Heart left ventricle (tissue), 16 donors: ENCODE measurements at places on chromosomes 1 and 21.

- no peak for DNase-seq
Measured at GRCh38 chr21:44603109-44603875, 2.9 kb downstream of the KRTAP10-7 start.

GRCh38 chr1:168135116-168135920 lies 1.4 kb downstream of the GPR161 start:
- DNase-seq, result no peak

GRCh38 chr1:199815947-199816346 lies 211.6 kb upstream of the NR5A2 start:
- DNase-seq, result no peak

DNA sequence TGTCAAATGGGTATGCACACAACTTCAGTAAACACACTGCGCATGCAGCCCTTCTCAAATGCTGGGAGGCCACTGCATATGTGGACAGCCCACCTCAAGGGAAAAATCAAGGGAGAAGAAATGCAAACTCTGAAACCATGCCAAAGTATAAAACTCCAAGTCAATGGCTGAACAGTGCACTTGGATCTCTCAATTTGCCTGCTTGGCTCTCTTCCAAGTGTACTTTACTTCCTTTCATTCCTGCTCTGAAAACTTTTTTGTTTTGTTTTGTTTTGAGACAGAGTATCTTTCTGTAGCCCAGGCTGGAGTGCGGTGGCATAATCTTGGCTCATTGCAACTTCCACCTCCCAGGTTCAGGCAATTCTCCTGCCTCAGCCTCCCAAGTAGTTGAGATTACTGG lies 18.8 kb upstream of the COP1 start:
- DNase-seq, result no peak

DNA sequence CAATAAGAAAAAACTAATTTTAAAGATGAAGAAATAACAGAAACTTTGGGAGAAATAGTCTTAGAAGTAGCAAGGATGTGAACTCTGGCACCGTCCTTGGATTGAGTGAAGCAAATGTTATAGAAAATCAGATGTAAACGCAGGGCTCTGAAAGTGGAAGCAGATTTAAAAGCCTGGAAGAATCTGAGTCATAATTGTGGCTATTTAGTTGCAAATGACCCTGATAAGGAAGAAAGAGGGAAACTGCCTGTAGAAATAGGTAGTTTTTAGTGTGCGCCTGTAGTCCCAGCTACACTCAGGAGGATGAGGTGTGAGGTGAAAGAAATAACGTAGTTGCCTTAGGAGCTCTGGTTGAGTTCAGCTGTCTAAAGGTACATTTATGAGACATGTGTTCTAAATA lies 101.0 kb downstream of the NGF start:
- no peak for DNase-seq

GRCh38 chr1:192407206-192407605 lies 90.4 kb downstream of the RGS21 start:
- no peak for DNase-seq

DNA sequence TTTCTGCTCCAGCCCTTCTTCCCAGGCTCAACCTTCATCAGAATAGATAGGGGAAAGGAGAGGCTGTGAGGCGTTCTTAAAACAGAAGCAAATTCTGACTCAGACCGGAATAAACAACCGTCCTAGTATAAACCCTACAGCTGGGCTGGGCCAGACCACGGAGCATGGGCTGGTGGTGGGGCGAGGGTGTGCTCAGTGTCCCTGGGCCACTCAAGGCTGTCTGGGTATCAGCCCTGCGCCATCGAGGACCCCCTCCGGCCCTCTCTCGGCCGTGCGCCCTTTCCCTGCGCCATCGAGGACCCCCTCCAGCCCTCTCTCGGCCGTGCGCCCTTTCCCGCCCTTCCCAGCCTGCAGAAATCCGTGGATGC lies 36.0 kb downstream of the CAPN2 start:
- no peak for DNase-seq

GRCh38 chr1:241090798-241091197 lies 266.2 kb downstream of the RGS7 start:
- DNase-seq, result no peak

DNA sequence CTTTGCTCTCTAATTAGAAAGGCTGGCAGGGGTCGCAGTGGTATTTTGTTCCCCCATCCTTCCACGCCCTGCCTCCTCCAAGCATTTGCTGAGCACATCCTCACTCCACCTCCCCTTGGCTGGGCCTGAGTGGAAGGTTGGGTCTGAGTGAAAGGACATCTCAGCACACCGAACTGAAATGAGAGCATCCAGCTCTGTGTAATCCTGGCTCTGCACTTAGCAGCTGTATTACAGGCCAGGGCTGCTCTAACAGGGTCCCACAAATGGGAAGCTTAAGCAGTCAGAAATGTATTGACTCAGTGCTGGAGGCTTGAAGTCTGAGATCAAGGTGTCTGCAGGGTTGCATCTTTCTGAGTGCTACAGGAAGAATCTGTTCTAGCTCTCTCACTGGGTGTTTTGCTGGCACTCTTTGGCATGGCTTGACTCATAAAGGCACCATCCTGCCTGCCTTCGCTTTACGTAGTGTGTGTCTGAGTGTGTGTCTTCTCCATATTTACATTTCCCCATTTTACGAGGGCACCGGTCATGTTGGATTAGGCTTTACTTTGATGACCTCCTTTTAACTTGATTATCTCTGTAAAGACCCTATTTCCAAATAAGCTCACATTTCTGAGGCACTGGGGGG lies 48.5 kb upstream of the IGSF21 start:
- no peak for DNase-seq

- DNase-seq, result no peak
Measured at GRCh38 chr1:83639785-83640184, 359.1 kb downstream of the TTLL7 start.

- no peak for DNase-seq
Measured at GRCh38 chr1:175277783-175278733, 85.5 kb upstream of the KIAA0040 start.

DNA sequence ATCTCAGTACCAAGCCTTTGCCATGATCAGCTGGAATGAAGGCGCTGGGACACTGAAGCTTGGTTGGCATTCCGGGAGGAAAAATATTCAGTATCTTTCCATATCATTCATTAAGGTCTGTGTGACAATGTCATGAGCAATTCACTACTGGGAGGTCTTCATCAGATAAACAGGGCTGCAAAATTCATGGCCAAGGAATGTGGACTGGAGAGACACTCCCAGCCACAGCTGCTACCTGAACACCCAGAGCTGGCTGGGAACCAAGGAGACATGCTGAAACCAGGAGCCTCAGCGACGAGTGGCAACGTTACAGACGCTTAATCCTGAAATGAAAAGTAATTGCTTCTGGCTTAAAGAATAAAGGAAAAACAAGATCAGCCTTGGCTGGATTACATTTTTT lies 30.6 kb upstream of the DDAH1 start:
- no peak for DNase-seq

DNA sequence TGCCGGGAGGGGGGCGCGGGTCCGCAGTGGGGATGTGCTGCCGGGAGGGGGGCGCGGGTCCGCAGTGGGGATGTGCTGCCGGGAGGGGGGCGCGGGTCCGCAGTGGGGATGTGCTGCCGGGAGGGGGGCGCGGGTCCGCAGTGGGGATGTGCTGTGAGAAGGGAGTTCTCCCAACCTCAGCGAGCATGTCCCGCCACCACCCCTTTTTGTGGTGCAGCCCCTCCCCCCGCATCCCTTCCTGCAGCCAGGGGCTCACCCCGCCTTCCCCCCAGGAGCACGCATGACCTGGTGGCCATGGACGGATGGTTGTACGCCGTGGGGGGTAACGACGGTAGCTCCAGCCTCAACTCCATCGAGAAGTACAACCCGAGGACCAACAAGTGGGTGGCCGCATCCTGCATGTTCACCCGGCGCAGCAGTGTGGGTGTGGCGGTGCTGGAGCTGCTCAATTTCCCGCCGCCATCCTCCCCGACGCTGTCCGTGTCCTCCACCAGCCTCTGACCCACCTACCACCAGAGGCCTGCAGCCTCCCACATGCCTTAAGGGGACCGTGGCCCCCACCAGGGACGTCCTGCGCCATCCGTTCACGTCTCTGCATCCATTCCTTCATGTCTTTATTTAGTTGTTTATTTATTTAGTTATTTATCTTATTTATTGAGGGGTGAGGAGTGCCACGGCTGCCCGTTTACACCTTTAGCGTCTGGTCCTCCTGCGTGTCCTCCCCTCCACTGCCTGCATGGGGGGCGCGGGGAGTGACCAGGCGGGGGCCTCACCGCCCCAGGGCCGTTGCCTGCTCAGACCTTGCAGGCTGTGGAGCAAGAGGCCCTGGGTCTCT lies 1.4 kb upstream of the PLEKHN1 start:
- DNase-seq, result no peak

- no peak for DNase-seq
Measured at GRCh38 chr1:173095632-173096031, 44.9 kb upstream of the TNFSF18 start.

DNA sequence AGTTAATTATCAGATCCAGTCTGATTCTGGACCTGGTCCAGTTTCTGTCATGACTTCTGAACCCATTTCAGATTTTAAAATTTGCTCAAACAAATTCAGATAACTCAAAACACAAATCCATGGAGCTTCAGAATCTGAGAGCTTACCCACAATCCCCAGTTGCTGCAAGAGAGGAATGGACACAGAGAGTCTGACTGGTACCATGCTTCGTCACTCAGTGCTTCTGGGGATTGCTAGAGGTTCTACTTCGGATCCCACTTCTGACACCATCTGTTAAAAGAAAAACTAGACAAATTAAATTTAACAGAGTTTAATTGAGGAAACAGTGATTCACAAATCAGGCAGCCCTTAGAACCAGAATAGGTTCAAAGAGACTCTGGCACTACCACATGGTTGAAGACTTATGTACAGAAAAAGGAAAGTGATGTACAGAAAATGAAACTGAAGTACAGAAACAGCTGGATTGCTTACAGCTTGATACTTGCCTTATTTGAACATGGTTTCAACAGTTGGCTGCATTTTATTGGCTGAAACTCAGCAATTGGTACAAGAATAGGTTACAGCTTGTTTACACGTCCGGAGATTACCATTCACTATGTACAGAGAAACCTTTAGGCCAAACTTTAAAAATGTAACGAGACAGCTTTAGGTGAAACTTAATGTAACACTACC lies 60.7 kb upstream of the TEKT2 start:
- no peak for DNase-seq

- no peak for DNase-seq
Measured at GRCh38 chr1:13781907-13782633, 82.1 kb downstream of the PRDM2 start.

GRCh38 chr1:234143681-234144080 lies 229.6 kb upstream of the COA6 start:
- DNase-seq, result no peak

DNA sequence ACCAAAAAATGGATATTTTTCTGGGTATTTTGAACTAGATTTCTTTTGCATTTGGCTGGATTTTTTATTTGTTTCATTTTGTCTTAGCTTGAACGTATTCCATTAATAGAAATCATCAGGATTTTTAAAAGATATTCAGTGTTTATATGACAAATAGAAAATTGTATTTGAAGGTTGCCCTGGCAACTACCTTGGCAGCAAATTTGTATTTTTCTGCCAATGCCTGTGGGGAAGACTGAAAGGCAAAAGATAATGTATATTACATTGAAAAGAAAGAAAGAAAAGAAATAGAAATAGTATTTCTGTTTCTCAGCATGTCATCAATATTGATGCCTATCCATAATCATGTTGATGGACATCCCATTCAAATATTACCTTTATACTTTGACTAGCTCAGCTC lies 16.8 kb downstream of the VCAM1 start:
- no peak for DNase-seq

GRCh38 chr21:34892209-34892608 lies 156.9 kb downstream of the RUNX1 start:
- no peak for DNase-seq

- DNase-seq, result no peak
Measured at GRCh38 chr21:32483293-32483595, 70.7 kb downstream of the EVA1C start.

- no peak for DNase-seq
Measured at GRCh38 chr21:37944496-37944895, 28.2 kb upstream of the KCNJ6 start.
